ENCODE measurements at places on chromosomes 12 and 14.

GRCh38 chr14:30855345-30856037 is 18.9 kb upstream of the COCH start:
- no peak for DNase-seq

DNA sequence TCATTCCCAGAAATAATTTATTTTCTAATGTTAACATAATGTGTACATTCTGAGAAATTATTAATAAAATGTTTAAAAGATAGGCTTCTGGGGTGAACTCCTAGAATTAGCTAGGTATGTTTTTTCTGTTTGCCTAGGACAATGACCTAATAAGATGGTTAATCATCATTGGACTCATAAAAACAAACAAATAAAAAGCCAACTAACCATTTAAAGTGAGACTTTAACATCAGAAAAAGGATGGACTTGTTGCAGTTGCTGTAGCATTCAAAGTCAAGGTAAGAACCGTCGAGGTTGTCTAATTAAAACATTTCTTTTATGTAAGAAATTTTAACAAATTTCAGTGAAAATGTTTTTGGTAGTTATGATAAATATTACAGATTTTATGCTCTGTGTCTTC is at the start of gene SLCO1B3:
SLCO1B3 (plus strand) TSS at position 219 of the 400 bp plus-strand sequence. CDS start 5,034 bp downstream, outside the sequence.
- DNase-seq, result no peak

DNA sequence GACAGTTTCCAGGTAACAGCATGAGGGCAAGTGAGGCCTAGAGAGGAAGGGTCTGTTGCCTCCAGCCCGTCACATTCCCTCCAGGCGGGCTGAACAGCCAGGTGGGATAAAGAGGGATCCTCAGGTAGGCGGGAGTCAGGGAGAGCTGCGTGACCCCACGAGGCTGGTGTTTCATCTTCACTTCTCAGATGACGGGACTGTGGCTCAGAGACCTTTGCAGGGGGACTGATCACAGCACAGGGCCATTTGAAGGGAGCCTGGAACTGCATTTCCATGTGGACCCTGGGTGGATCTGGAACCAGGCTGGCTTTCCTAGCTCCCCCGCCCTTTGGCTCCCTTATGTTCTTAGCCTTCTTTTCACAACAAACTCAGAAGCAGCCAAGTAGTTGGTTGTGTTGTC is 37.4 kb downstream of the SH2B3 start:
- DNase-seq, result no peak

- peak; percentile 48 for DNase-seq
Measured at GRCh38 chr12:14961466-14962152, at the start of gene ARHGDIB. Gene ARHGDIB (minus strand): TSS chr12:14961601. CDS start chr12:14950712, 10,889 bp downstream.

- DNase-seq, result no peak
Measured at GRCh38 chr12:89476904-89477595, 47.5 kb downstream of the GALNT4 start.

DNA sequence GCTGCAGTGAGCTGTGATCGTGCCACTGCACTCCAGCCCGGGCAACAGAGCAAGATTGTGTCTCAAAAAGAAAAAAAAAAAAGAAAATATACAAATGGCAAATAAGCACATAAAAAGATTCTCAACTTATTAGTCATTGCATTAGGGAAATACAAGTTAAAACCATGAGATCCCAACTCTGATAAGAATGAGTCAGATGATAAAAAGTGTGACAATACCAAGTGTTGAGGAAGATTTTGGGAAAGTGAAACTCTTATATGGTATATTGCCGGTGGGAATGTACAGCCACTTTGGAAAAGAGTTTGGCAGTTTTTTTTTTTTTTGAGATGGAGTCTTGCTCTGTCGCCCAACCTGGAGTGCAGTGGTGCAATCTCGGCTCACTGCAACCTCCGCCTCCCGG is 7.6 kb upstream of the PRPF40B start:
- no peak for DNase-seq

DNA sequence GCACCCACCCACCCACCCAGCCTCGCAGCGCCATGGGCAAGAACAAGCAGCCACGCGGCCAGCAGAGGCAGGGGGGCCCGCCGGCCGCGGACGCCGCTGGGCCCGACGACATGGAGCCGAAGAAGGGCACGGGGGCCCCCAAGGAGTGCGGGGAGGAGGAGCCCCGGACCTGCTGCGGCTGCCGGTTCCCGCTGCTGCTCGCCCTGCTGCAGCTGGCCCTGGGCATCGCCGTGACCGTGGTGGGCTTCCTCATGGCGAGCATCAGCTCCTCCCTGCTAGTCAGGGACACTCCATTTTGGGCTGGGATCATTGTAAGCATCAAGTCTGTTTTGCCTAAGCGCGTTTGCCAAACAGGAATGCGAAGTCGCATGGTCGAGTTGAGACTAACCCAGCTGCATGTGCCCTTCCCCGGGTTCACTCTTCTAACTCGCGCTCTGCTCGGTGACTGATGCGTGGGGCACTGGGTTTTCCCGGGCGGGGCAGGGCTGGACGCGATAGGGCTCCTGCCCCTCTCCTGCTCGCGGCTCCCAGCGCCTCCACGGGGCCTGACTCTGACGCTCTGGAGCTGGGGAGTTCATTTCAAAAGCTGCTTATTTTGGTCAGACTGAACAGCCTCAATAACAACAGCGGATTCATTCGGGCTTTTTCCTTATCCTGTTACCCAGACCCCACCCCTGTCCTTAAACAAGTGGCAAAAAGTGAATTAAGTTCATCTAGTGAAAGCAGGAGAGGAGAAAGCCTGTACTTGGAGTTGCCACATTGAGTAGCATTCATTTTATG is 458 bp downstream of the SSPN start:
- peak; percentile 85 for DNase-seq

GRCh38 chr14:54169254-54169924 is 212.8 kb upstream of the BMP4 start:
- DNase-seq, result no peak

DNA sequence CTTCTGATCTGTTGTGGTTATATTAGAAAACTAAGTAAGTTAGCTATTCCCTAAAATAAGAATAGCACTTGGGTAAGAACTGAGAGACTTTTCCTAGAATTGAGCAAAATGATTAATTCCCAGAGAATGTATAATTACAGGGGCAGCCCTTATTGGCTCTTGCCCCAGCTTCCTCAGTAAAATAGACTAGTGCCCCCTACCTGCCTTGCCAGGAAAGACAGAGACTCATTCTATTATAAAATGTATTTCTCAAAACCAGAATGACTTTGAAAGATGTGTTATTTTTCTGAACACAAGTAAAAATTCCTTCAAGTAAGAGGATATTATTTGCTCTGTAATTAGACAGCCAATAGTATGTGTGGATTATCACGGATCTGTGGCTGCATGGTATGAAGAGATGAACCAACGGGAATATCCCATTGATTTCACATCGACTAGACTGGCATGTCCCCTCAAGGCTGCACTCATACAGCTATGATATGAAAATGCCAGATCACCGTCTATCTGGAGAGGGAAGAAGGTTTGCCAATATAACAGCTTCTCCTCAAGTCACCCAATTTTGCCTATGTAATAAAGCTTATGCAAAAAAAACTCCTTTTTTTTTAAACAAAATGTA is 7.4 kb upstream of the GLRX5 start:
- DNase-seq, result peak; percentile 68

- peak; percentile 77 for DNase-seq
Measured at GRCh38 chr12:109827566-109828550, 5.3 kb downstream of the TRPV4 start.

DNA sequence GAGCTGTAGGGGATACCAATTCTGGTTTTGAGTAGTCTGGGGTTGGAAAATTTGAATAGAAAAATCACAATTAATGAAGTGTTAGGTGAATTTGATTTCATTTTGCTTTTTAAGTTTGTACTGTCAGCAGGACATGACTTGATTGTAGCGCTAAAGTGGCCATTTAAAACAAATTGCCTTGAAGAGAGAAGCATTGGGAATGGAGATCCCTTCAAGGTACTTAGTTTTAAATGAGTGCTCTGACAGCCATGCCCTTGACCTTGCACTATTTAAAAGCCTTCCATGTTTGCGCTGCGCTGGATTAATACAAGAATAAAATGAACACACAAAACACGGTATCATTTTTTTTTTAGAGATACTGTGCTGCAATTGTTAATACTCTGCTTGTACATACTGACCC is 345.9 kb downstream of the NAV3 start:
- DNase-seq, result no peak

DNA sequence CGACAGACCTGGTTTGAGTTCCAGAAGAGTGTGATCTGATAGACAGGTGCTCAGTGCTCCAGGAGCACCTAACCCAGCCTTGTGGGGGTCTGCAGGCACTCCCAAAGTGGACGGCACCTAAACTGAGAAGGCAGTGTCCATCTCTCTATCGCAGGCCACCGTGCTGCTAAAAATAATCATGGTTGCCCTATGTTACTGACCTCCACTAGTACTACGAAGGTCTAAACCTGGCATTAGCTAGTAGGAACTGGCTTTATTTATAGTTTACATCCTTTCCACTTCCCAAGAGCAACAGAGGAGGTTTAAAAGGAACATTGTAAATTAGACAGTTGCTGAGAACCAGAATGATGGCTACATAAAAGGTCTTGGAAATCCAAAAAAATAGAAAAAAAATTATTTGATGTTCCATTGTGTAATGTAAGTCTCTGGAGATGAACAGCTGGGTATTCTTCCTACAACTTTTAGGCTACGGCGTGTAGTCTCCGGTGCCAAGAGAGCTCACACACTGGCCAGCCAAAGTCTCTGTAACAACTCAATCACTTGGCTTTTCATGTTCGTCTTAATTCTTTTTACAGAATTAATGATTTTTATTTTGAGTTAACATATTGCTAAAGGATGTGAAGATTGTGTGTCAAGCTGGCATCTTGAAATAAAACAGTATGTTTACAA is 27.3 kb downstream of the PPFIBP1 start:
- DNase-seq, result no peak

- no peak for DNase-seq
Measured at GRCh38 chr12:113633678-113634332, 162.1 kb upstream of the LHX5 start.

DNA sequence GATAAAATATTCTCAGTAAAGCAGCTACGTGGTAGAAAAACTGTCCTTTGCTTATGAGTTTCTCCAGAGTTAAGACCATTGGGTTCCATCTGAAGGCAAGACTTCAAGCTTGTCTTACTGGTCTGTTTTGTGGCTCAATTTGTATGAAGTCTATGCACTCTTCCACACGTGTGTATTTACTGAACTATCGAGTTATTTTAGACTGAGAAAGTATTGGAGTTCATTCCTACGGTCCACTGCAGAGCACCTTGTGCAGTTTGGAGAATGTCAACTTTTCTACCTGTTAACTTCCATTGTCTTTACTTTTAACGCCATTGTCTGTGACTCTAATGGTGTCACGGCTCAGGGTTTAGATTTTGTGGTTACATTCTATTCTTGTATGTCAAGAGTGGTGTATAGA is 3.7 kb downstream of the HIF1A start:
- DNase-seq, result no peak

- no peak for DNase-seq
Measured at GRCh38 chr12:28186500-28186899, 3.8 kb upstream of the CCDC91 start.

- DNase-seq, result no peak
Measured at GRCh38 chr14:101721951-101722661, 39.4 kb upstream of the PPP2R5C start.

- no peak for DNase-seq
Measured at GRCh38 chr12:80490329-80490728, 46.3 kb downstream of the PTPRQ start.

- DNase-seq, result no peak
Measured at GRCh38 chr12:54611715-54612149, 23.0 kb downstream of the LACRT start.

GRCh38 chr12:110927546-110927945 is 7.2 kb upstream of the MYL2 start:
- no peak for DNase-seq

DNA sequence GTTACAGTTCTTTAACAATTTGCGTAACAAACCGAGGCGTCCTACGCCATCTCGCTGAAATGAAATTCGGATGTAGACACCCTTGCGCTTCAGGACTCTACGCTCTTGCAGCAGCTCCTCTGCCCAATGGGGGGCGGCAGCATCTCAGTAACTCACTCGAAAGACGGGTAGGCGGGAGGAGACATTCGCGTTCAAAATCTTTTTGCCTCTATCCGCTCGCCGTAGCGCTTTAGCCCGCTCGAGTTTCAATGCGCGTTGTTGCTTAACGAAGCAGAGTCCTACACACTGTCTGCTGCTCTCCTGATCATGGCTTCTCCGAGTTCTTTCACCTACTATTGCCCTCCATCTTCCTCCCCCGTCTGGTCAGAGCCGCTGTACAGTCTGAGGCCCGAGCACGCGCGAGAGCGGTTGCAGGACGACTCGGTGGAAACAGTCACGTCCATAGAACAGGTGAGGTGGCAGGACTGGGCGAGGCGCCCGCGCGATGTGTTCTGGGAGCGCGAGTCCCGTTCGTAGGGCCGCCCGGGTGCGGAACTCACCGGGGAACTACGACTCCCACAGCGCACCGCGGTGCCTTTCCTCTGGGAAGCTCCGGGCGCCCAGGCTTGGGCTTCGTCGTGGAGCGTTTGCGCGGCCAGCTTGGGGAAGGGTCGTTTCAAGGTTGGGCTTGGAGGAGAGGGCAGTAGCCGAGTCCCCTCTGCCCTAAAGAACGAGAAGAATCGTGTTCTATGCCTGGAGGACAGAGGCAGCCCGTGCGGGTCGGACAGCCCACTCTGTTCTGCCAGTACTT is at the start of gene FNTB:
FNTB (plus strand) TSS at position 248 of the 790 bp plus-strand sequence; CDS start at position 307, 59 bp downstream.
- peak; percentile 98 for DNase-seq

GRCh38 chr14:75068294-75069120 is 934 bp upstream of the ZC2HC1C start:
- DNase-seq, result no peak

GRCh38 chr12:113070117-113070906 is 13.8 kb downstream of the DTX1 start:
- DNase-seq, result no peak

DNA sequence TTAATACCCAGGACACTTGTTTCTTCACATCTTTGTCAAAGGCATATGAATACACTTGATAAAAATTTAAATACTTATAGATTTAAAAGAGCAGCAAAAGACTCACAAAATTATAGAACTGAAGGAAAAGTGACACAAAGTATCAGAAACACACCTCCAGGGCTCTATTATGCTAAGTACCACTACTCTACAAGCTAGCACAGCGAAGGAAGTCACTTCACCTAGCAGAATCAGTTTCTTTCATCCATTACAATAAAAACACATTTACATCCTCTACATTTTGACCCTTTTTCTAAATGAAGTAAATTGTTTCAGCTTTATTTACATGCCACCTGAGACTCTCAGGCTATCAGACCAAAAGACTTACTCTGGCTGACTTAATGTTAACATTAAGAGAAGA is 26.6 kb upstream of the PTPRB start:
- DNase-seq, result no peak

GRCh38 chr14:75291331-75291730 is 12.7 kb downstream of the FOS start:
- DNase-seq, result no peak

GRCh38 chr14:23379366-23380196 is 2.7 kb downstream of the CMTM5 start:
- DNase-seq, result peak; percentile 59

DNA sequence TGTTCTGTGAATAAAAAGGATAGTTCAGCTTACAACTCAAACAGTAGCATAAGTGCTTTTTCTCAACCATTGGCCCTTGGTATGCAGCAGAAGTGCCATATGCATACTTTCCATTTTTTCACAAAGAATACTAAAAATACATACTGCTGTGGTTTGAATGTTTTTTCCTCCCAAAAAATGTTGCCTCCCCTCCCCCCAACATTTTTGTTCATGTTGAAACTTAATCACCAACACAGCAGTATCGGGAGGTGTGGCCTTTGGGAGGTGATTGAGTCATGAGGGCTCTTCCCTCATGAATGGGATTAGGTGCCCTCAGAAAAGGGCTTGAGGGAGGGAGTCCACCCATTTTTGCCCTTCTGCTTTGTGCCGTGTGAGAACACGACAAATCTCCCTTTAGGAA is 198.6 kb downstream of the ESR2 start:
- DNase-seq, result no peak

Data from Ammon's horn (tissue), 1 donor.